ENCODE measurements at places on chromosomes 3 and 15.
A peak's percentile ranks its signal among the peaks of the same experiment; 100 is the strongest.

- DNase-seq: no peak
Observed at GRCh38 chr3:61639991-61640390, 78.6 kb downstream of the PTPRG start.

DNA sequence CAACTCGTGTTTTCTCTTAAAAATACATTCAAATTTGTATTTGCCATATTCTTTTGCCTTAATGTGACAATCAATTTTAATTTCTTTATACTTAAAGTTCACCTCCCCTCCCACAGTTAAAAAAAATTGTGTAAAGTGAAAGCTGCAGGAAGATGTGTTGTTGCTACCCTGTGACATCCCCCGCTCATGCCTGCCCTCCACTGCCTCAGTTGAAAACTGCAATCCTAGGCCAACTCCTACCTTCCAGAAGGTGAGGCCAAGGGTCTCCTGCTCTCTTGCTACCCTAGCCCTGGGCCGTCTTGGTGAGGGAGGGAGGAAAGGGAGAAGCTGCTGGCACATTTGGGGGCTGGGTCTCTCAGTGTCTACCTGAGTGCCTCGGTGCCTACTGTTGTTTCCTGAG is 57.0 kb upstream of the CMTM7 start:
- peak; percentile 44 for DNase-seq

GRCh38 chr3:106588739-106589138 is 719.9 kb upstream of the CBLB start:
- no peak for DNase-seq

GRCh38 chr3:143084856-143085731 is 34.5 kb upstream of the CHST2 start:
- DNase-seq: no peak

DNA sequence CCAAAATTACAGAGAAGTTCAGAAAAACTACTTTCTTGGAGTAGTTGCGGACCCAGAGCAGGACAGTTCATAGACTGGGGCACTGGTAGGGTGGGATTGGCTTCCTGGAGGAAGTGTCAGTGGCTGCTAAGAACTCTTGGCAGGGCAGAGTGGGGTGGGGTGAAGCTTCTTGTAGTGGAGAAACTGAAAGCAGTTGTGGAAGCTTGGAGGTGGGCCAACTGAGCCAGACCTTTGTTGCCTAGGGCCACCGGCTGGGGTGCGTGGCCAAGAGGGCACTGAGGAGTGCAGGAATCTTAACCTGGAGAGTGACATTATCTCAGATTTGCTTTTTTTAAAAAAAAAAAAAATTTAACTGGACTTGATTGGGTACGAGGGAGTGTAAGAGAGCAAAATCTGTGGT is 3.1 kb downstream of the KAT2B start:
- no peak for DNase-seq

- no peak for DNase-seq
Observed at GRCh38 chr3:65871305-65872141, 167.2 kb downstream of the MAGI1 start.

- DNase-seq: no peak
Observed at GRCh38 chr3:187288131-187288854, 3.2 kb downstream of the MASP1 start.

- no peak for DNase-seq
Observed at GRCh38 chr3:159947220-159947619, 41.4 kb upstream of the IL12A start.

DNA sequence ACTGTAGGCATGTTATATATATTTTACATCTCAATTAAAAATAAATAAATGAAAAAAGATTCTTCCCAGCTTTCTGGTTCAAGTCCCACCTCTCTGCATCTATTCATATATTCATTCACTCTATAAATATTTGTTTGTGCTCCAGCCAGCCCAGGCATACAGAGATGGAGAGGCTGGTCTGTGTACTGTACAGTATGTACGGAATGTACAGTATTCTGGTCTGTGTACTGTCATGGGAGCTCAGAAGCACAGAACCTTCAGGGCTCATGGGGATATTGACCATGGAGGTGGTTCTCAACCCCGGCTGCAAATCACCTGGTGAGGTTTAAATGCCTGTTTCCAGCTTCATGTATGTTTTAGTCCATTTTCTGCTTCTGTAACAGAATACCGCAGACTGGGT is 13.8 kb downstream of the CORO2B start:
- DNase-seq: no peak

DNA sequence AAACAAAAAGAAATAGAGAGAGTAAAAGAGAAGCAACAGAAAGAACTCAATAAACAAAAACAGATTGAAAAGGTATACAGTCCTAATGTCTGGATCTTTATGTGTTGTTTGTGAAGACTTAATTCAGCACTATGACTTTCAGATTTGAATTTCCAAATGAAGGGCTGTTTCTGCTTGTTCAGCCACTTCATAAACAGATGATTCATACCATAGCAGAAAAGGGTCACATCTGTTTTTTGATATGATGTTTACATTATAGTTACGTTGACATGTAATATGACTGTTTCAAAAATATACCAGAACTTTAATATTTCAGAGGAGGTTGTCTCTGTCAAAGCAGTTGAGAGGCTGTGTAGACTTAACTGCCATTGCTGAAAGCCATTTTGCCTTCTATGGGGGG is 24.1 kb downstream of the ASB14 start:
- no peak for DNase-seq

- no peak for DNase-seq
Observed at GRCh38 chr3:114119776-114120175, 59.1 kb downstream of the DRD3 start.

GRCh38 chr3:32062950-32063582 is 43.4 kb upstream of the GPD1L start:
- no peak for DNase-seq

- no peak for DNase-seq
Observed at GRCh38 chr3:18717598-18717997, 292.5 kb upstream of the SATB1 start.

DNA sequence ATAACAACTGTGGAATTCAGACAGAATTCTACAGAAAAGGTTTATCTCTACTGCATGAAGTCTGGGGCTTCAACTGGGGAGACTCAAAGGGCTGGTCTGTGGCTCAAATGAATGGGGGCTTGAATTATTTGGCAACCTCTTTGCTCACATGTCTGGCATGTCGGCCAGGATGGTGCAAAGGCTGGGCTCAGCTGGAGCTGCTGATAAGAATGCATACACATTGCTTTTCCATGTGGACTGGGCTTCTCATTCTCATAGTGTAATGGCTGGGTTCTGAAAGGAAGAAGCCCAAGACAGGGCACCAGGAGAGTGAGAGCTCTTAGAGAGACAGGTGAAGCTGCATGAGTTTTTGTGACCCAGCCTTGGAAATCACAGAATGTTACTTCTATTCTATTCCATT is 194.3 kb upstream of the SGO1 start:
- DNase-seq: no peak

- no peak for DNase-seq
Observed at GRCh38 chr3:39075910-39076309, 24.1 kb downstream of the WDR48 start.

DNA sequence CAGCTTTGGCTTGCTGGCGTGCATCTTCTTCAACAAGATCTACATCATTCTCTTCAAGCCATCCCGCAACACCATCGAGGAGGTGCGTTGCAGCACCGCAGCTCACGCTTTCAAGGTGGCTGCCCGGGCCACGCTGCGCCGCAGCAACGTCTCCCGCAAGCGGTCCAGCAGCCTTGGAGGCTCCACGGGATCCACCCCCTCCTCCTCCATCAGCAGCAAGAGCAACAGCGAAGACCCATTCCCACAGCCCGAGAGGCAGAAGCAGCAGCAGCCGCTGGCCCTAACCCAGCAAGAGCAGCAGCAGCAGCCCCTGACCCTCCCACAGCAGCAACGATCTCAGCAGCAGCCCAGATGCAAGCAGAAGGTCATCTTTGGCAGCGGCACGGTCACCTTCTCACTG is 40.6 kb upstream of the CSTA start:
- no peak for DNase-seq

- no peak for DNase-seq
Observed at GRCh38 chr15:89963301-89964231, 37.6 kb upstream of the ZNF710 start.

GRCh38 chr15:77988347-77989295 is 88.9 kb downstream of the TBC1D2B start:
- no peak for DNase-seq

Measured in stimulated activated CD4-positive, alpha-beta T cell treated with anti-CD3 and anti-CD28 coated beads, Interleukin-2, amount 100 ng/mL, for 48 hours (primary cell).